ENCODE measurements at places on chromosomes 3 and 15. TPM values are rescaled to one million over a fixed set of nuclear protein-coding genes. Genes with fewer than 3 reads are reported as not detected.

RHOA gene
- 266 TPM for total RNA-seq

PPARG gene
- total RNA-seq, result 24.0 TPM

- DNase-seq, result no peak
Measured at GRCh38 chr15:71781179-71781964, 29.0 kb upstream of the NR2E3 start.

GRCh38 chr3:49910409-49911123, 6.9 kb upstream of the MST1R start:
- DNase-seq, result no peak

DNA sequence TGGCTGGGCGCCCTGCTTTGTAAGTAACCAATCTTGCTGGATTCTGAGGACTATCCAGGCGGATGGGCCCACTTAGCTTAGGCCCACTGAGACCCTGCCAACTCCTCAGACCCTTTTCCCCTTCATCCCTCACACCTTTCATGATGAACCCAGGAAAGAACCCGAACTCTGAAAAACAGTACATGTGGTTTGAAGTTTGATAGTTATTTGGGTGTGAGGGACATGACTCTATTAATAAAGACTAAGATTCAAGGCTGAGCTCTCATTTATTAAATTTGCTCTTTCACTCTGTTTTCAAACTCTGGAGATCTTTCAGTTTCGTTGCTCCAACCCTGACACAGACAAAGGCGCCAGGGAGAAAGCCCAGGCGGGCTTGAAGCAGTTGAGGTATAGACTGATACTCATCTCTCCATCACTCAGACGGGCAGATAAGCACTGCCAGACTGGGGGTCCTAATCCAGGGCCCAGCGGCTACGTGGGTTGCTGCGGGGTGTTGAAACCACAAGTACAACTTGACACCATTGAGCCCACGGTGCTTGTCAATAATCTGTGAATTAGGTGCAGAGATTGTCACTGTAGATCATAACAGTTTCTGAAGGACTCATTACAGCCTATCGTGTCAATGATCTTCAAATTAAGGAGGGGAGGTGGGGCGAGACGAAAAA, 7.2 kb upstream of the SOX2 start:
- no peak for DNase-seq

Measured in left ventricle myocardium superior (tissue), 1 donor.